Neural crest cell (in vitro differentiated cells): ENCODE measurements at places on chromosomes 1 and 21. TPM values are rescaled to one million over a fixed set of nuclear protein-coding genes. Genes with fewer than 3 reads are reported as not detected.

DNA sequence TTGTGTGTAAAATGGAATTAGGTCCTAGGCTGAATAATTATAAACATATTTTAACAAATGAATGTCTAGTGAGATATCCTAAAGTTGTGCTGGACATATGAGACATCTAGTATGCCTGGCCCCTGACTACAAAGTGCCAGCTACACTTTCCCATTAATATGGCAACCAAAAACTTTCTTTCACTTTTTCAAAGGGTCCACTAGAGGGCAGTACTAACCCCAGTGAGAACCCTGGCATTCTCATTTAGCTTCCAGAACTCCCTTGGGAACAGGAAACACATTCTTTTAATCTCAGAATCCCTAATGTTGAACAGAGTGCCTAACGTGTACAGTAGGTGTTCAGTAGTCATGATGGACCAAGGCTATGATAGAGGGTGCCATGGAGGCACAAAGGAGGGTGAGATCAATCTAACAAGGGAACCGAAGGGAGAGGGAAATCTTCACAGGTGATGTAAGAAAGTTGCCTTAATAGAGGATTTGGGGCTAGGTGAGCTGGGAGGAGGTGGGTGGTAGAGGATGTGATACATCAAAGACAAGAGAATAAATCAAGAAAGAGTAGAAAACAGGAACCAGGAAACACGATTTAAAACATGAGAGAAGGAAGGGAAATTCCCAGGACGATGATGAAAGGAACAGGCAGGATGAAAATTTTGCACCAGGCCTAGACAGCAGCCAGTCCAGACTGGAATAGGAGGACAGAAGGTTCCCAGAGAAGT, 41.6 kb downstream of the NSL1 start:
- no peak for DNase-seq

DNA sequence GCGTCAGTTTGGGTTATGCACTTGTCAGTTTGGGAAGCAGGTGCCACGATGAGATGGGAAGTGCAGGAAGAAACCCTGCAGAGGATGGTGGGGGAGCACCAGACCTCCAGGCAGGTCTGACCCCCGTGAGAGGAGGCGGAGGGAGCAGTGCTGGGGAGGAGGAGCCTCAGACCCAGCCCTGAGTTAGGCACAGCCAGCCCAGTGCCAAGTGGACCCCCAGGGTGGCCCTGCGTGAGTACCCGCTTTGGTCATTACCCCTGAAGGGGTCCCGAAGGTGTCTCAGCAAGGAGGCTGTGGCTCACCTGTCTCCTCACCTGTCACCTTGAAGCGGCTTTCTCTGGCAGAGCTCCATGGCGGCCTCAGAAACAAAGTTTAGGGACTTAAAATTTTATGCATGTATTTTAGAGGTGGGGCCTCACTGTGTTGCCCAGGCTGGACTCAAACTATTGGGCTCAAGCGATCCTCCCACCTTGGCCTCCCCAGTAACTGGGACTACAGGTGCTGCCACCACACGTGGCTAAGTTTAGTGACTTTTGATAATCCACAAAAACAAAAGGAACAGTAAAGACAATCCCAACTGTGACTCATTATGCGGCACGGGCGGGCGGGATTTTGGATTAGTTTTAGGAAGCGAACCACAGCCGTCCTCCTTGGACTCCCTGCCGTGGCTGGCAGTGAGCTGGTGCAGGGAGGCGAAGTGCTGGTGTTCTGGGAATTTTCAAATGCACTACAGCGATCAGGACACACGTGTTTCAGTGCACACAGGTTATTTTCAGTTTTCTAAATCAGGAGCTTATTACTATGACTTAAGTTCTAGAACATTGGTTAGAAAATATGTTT, 4.7 kb downstream of the AGPAT3 start:
- no peak for DNase-seq

DNA sequence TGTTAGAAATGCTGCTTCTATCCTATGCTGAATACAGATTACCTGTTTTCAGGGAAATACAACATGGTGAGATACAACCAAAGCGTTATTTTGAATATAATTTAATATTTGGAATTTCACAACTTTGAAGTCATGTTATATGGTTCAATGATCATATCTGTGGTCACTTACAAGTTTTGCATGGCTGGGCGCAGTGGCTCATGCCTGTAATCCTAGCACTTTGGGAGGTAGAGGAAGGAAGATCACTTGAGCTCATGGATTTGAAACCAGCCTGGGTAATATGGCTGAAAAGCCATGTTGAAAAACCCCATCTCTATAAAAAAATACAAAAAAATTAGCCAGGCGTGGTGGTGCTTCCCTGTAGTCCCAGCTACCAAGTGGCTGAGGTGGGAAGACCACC, 57.9 kb downstream of the DOP1B start:
- no peak for DNase-seq

DNA sequence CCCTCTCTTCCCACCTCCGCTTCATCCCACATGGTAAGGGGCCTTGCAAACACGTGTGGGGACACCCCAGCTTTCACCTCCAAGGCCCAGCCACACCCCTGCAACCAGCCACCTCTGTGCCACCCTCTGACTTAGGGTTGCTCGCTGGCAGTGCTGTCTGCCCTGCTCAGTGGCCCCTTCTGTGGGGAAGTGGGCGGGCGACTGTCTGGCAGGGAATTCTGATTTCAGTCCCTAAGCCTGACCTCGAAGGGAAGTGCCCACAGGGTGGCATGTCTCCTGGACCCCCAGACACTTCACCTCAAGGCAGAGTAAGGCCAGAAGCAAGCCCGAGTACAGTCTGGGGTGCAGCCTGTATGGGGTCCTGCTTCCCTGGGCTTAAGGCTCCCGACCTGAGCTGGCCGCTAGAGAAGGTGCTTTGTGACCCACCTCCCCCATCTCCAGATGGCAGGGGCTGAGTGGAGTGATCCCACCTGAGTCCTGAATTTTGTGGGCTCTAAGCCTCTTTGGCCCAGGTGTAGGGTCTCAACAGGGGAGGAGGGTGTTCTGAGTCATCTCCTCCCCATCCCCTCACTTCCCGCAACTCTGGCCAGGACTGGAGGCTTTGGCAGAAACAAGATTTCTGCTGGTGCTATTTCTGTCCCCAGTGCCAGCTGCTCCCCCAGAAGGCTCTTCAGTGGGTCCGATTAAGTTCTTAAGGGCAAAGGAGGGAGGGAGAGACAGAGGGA, 7.0 kb downstream of the RD3 start:
- no peak for DNase-seq

DNA sequence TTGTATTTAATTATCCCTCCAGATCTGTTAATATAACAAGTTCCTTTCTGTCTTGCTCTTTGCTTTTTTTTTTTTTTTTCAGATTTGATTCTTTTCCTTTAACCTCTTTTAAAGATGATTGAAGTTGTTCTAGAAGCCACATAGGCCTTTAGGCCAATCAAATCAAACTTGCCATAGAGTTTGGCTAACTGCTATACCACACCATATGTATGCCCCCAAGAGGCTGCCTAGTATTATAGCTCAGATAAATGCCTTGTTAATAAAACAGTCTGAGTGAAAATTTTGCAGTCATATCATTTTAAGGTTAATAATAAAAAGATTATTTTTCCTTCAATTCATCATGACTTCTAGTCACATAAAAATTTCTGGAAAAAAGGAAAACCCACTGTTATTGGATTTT, 696.0 kb upstream of the CHRM3 start:
- no peak for DNase-seq

DNA sequence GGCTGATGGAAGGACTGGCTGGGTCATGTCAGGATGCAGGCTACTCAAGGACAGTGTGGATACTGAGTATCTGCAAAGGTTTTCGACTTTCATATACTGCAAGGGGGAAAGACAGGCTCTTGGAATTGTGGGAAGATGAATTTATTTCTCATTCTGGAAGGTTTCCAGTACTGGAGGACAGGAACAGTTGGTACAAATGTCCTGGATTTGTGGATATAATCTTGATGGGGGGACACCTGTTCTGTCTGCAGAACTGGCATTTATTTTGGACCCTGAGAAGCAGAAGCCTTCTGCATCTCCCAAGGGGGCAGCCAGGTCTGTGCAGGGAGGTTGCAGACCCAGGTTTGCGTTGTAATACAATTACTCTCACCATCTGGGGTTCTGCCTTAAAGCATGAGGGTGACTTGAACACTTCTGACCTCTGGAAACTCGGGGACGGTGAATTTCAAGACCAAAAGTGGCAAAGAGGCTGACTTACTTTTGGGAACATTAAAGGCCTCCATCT, 65.8 kb downstream of the NOS1AP start:
- DNase-seq: no peak

DNA sequence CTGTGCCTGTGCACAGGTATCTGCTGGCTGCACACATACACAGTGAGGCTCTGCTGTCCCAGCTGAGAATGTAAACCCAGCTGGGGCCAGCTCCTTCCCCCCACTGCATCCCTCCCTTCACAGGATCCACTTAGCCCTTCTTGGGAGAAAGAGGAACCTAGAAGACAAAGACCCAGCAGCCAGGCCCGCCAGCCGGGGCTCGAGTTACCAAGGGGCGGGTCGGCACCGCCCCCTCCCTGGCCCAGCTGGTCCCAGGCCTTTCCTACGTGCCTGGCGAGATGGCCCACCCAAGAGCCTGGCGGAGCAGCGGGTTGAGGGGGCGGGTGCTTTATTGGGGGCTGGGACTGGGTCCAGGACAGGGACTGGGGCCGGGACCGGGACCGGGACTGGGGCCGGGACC, 2.1 kb downstream of the SH3BGRL3 start:
- DNase-seq: peak; percentile 42

- DNase-seq: no peak
Measured at GRCh38 chr1:186798960-186799688, 29.6 kb upstream of the PLA2G4A start.

DNA sequence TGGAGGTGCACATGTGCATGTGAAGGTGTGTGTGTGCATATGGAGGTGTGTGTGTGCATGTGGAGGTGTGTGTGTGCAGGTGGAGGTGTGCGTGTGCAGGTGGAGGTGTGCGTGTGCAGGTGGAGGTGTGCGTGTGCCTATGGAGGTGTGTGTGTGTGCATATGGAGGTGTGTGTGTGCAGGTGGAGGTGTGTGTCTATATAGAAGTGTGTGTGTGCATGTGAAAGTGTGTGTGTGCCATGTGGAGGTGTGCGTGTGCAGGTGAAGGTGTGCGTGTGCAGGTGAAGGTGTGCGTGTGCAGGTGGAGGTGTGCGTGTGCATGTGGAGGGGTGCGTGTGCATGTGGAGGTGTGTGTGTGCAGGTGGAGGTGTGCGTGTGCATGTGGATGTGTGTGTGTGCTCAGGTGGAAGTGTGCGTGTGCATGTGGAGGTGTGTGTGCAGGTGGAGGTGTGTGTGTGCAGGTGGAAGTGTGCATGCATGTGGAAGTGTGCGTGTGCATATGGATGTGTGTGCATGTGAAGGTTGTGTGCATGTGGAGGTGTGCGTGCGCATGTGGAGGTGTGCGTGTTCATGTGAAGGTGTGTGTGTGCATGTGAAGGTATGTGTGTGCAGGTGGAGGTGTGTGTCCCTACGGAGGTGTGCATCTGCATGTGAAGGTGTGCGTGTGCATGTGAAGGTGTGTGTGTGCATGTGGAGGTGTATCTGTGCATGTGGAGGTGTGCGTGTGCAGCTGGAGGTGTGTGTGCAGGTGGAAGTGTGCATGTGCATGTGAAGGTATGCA, 13.5 kb downstream of the C1orf74 start:
- DNase-seq: no peak

GRCh38 chr1:40226192-40226591, 21.5 kb upstream of the TMCO2 start:
- no peak for DNase-seq

DNA sequence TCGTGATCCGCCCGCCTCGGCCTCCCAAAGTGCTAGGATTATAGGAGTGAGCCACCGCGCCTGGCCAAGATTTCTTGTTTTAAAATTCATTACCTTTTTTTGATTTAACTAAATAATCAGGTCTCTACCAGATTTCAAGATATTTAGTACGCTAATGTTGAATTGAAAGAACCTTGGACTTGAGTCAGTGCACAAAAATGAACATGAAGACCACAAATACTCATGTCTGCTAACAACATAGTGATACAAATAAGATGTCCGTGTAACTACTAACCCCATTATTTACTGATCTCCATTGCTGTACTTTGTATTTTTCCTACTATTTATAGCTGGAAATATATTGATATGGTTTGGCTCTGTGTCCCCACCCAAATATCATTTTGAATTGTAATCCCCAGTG, 16.4 kb downstream of the MPZL1 start:
- no peak for DNase-seq

GRCh38 chr1:247530785-247531184, 5.5 kb downstream of the OR2C3 start:
- DNase-seq: no peak

GRCh38 chr21:44927587-44928461, 7.1 kb upstream of the ITGB2 start:
- DNase-seq: no peak

DNA sequence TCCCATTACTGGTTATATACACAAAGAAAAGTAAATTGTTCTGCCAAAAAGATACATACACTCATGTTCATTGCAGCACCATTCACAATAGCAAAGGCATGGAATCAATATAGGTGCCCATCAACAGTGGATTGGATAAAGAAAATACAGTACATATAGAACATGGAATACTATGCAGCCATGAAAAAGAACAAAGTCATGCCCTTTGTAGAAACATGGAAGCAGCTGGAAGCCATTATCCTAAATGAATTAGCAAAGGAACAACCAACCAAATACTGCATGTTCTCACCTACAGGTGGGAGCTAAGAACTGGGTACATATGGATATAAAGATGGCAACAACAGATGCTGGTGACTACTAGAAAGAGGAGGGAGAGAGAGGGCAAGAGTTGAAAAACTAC, 132.6 kb downstream of the PLD5 start:
- DNase-seq: no peak

DNA sequence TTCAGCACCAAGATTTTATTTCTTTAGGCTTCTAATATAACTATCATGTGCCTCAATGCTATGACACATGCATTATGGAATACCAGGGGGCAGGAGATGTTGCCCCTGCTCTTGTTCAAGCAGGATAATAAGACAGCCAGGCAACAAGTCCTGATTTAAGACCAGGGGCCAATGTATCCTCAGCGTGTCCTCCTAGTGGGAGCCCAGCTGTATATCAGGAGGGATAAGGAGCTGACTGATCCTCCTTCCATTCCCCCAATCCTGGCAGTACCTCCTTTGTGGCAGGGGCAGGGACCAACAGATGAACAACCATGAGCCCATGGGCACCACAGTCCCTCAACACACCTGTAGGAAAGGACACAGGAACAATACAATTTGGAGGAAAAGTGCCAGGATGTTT, 29.3 kb downstream of the SORT1 start:
- DNase-seq: no peak

DNA sequence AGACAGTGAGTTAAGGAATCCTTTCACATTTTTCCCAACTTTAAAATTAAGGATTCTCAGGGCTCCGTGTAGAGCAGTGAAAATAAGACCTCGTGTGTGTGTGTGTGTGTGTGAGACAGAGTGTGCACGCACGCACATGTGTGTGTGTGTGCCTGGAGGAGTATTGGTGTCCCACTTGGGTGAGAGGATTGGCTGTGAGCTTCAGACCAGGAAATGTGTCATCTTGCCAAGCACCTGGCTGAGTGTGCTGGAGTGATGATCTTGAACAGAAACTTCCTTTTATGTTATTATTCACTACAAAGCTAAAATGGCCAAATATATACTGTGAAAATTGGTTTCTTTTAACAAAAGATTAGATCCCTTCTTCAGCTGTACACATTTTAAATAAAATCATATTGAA, 35.2 kb upstream of the NTPCR start:
- no peak for DNase-seq

HMCN1 gene
- total RNA-seq: 16.6 and 18.1 TPM in 2 replicates

FDPS gene
- total RNA-seq: 665 and 693 TPM in 2 replicates

EXTL2 gene
- 49.0 and 52.3 TPM in 2 replicates for total RNA-seq

DCDC2B gene
- not detected in 2 replicates for total RNA-seq

PPFIA4 gene
- 2.6 and 5.0 TPM in 2 replicates for total RNA-seq
